ENCODE measurements at places on chromosomes 16 and 17.

GRCh38 chr17:28154214-28154613, 111.7 kb downstream of the NLK start:
- DNase-seq, result no peak

GRCh38 chr16:11658896-11659708, 9.2 kb upstream of the SNN start:
- peak; percentile 21 for DNase-seq

DNA sequence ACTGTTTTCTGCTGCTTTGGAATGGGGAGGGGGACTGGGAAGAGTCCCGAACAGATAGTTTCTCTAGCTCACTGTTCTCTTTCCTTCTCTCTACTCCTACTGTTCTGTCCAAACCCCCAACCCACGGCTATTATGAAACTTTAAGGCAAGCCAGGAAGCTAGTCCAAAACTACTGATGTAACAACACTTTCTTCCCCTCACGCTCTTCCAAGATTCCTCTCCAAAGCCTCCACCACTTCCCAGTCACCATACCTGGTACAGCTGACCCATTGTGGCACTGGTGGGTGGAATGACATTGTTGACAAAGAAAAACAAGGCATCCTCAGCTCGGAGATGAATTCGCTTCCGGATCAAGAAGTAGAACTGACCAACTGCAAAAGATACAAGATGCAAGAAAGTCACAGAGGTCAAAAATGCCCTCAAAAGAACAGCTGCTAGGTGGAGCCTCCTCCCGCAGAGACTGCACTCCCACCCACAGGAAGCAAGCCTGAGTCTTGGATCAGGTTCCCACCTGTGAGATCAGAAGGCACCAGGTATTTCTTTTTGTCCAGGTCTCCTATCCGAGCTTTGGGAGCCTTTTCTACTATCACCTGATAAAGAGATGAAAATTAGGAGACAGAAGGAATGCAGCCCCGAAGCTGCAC, 1.0 kb downstream of the GABARAP start:
- no peak for DNase-seq

- peak; percentile 97 for DNase-seq
Observed at GRCh38 chr17:62703776-62704380, 76.4 kb downstream of the MRC2 start.

DNA sequence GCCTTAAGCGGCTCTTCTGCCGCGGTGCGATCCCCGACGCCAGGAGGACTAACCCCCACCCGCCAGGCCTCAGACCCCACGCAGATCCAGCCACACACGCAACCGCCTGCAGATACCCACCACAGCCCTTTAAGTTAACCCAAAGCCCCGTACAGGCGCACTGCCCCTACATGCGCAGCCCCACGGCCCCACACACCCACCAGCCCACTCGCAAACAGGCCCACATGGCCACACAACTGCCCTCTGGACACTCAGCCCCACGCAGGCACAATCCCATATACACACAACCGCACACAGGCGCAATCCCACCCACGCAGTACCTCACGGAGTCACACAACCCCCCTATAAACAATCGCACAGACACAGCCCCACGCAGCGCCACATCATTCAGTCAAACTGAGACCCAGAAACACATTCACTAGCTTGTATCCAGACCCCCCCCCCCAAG, 41.7 kb downstream of the RAI1 start:
- no peak for DNase-seq

DNA sequence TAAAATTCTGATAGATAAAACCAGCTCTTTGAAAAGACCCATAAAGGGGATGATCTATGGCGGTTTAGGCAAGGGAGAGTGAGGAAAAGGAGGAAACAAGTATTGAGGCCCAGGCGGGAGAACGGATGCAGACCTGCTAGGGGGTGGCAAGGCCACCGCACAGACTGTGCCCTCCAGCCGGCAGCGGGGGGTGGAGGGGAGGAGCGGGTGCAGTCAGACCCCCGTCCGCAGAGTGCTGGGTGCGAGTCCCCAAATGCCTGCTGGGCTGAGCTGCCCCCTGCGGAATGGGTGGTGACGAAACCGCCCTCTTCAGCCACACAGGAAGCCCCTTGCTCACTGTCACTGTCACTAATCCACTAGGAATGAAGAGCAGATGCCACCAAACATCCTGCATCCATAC, 46.0 kb downstream of the LMF1 start:
- DNase-seq, result no peak

GRCh38 chr17:56699186-56699894, 105.8 kb downstream of the NOG start:
- peak; percentile 53 for DNase-seq

DNA sequence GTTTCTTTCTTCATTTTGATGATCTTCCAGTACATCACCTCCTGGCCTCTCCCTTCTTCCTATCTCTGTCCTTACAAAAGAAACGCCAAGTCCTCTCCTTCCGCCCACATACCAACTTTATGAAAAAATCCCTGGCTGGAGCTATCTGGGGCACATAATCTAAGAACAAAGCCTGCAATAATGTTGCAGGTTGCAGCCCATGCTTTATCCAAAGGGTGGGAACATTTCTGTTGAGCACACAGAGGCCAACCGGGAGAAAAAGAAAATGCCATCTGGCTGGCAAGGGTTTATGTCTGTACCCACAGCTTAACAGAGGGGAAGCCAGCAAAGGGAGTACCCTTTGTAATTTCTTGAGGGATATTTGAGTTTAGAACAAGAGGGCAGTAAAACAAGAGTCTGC, 409.6 kb downstream of the SOX9 start:
- DNase-seq, result no peak

- DNase-seq, result no peak
Observed at GRCh38 chr16:59905606-59906005, 1171.5 kb upstream of the GOT2 start.

- no peak for DNase-seq
Observed at GRCh38 chr17:82817947-82818346, 21.9 kb downstream of the ZNF750 start.

DNA sequence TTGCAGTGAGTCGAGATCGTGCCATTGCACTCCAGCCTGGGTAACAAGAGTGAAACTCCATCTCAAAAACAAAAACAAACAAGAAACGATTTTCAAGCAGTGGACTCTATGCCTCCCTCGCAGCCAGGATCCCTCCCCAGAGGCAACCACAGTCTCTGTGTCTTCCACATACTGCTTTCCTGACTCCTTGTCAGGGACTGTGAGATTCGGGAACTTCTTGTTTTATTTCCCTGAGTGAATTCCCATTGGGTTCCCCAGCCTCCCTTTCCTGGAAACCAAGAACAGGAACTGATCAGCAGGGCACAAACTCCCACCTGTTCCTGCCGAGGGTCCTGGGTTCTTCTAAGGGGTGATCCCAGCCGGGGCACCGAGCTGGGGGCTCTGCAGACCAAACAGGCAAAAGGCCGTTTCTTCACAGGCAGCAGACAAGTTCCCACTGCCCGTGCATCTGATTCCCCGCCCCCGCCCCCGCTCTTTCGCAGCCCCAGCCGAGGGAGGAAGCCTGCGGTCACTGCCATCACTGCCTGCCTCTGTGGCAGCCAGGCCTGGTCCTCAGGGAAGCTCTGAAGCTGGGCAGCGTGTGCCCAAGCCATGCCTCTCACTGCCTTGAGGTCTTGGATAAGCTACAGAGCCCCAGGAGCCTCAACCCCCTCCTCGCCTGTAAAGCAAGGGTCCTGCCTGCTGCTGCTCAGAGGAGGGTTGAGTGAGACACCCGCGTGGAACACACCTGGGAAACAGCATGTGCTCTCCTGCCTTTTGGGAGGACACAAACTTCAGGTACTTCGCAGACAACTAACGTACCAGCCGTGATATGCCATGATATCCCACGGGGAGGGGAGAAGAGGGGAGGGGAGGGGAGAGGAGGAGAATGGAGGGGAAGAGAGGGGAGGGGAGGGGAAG, 5.5 kb upstream of the PIEZO1 start:
- no peak for DNase-seq

GRCh38 chr16:77859493-77860232, 71.3 kb downstream of the VAT1L start:
- no peak for DNase-seq

DNA sequence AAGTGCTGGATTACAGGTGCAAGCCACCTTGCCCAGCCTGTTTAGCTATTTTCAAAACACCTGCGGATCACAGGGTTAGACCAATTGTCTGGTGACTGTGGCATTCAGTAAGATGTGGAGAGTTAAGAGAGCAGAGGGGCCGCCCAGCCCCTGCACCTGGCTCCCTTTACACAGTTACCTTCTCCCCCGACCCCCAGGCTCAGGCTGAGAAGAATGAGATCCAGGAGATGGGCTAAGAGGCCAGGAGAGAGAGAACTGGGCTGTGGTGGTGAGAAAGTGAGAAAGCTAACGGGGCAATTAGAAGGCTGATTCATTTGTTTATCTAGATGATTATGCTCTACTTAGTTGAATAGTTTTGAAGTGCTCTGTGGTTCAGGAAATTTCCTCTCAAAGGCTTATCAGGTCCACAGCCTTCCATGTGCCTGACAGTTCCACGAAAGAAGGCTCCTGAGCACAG, 67.8 kb upstream of the AXIN2 start:
- no peak for DNase-seq

GRCh38 chr17:40818343-40818732, 4.1 kb downstream of the KRT10 start:
- DNase-seq, result no peak

All from D341Med (cell line).